Activated T-cell treated with anti-CD3 and anti-CD28 coated beads, Interleukin-2, amount 50 U/mL, for 72 hours (primary cell): ENCODE measurements at places on chromosomes 2 and 18. TPM values are rescaled to one million over a fixed set of nuclear protein-coding genes. Genes with fewer than 3 reads are reported as not detected.

BARD1 gene
- 31.1 TPM for total RNA-seq

GRCh38 chr18:63963615-63964256 lies 6.1 kb upstream of the SERPINB8 start:
- peak; percentile 37 for DNase-seq

DNA sequence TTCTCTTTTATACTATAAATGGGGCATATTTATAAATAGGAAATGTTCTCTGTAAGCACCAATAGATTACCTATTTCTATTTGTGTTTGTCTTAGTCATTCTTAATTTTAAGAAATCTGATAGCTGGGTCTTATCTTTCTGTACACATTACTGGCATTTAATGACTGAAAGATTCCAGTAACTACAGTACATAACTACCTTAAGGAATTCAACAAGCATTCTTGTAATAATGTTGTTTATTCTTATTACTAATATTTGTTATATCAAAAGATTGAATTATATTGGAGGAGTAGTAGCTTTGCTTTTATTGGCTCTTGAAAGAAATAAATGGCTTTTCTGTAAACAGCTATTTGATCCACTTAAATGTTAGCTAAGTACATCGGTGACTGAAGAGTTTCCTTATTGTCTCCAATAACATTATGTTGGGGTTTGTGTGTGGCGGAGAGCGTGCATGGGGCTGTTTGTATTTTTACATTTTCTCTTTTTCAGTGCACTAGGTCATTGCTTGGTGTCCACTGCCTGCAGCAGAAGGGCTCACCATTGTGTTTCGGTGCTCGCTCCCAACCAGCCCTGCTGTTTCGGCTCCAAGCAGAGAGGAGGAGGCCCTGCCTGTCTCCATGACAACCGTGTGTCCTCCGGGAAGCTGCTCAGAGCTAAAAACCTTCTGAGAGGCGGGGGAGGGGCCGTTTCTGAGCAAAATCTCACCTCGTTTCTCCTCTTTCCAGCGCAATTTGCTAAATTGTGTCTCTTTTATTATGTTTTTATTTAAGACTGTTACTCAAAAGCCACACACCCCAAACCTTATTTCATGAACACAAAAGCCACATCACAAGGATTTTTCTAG lies 112.5 kb upstream of the SLC38A11 start:
- no peak for DNase-seq

DNA sequence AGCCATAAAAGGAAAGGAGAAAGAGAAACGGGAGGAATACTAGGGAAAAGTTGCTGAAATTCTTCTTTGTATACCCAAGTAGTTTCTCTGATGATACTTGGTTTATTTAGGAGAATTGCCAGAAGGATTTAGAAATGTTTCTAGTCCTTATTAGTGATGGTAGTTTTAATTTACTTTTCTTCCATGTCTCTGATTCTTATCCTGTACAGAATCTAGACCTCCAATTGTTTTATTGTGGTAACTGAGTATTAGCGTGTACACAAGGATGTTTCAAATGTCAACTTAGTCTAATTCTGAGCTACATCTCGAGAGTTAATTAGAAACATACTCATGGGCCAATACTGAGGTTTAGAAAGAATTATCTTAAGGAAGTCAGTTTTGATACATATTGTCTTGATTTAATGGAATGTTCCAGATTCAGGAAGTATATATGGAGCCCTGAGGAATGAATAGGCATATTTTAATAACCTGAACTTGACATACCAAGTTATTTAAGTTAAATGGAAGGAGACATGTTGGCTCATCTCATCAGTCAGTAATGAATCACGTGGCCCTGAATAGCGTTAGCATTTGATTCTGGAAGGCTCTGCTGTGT lies 219.6 kb downstream of the LTBP1 start:
- DNase-seq = no peak

PDE11A gene
- not detected for total RNA-seq

DNA sequence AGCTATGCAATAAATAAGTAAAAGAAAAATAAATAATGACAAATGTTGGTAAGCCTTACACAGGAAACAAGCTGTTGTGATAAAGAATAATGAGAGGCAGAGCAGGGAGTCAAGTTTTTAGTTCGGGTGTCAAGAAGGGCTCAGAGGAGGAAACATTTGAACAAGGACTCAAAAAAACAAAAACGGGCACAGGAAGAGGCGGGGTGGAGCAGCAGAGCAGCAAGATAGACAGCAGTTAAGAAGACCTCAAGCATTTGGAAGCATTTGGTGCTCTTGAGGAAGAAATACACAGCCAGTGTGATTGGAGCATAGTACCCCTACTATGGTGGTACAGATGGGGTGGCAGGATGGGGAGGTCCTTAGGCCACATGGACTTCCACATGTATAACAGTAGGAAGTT lies 2.8 kb downstream of the TMEM169 start:
- peak; percentile 22 for DNase-seq

GRCh38 chr18:41860987-41861386 lies 94.0 kb upstream of the PIK3C3 start:
- no peak for DNase-seq

NDUFV2 gene
- total RNA-seq = 394 TPM

DNA sequence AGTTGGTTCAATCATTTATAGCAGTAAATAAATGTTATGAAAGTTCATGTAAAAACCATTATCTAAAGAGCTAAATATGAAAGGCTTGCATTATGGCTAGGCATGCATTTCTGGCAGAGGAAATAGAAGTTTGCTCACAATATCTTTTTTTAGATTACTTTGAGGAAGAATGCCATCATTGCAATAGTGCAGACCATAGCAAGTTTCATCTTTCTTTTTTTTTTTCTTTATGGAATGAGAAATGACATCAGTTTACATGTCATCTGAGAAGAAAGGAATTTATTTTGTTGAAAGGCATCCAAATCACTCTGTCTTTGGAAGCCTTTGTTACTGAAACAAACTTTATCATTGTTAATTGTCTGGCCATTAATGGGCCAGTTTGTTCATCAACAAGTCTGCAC lies 74.5 kb upstream of the NCKAP5 start:
- no peak for DNase-seq

GRCh38 chr2:47038656-47039488 lies 116.2 kb downstream of the STPG4 start:
- DNase-seq = peak; percentile 16

- no peak for DNase-seq
Measured at GRCh38 chr2:190582736-190583506, 48.4 kb upstream of the NEMP2 start.

WDR75 gene
- 59.1 TPM for total RNA-seq

GRCh38 chr2:169721016-169721415 lies 12.6 kb upstream of the KLHL23 start:
- DNase-seq = no peak

GNLY gene
- total RNA-seq = 143 TPM

RNASEH1 gene
- total RNA-seq = 23.4 TPM
